ENCODE measurements at places on chromosomes 12 and 14.

DNA sequence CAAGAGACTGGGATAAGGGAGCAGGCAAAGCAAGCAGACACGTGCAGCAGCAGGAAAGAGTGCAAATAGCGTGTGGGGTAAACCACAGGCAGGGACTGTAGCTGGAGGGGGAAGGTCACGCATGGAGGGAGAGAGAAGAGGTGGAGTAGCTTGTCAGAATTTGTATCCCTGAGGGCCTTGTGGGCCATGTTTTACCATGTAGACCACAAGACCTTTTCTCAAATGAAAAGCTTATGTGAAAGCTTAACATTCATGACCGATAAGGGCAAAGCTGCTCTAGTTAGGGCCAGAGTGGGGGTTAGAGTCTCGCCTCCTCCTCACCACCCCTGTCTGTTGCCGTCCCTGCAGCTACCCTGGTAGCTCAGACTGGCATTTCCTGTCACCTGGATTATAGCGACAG, 152.9 kb upstream of the E2F7 start:
- no peak for DNase-seq

DNA sequence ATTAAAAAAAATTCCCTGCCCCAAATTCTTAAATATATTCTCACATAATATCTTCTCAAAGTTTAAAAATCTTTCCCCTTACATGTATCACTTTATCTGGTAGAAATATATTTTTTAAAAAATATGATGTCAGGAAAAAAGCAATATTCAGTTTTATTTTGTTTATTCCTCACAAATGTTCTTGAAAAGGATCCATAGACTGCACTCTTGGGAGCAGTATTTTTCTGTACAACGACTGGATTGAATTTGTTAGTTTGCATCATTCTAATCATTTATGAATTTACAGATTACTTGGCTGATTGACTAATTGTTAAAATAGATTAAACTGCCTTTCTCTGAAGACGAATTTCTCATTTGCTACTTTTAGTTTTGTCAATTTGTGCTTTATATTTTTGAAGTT, 468.1 kb upstream of the NOVA1 start:
- DNase-seq = no peak

GRCh38 chr12:112635036-112635435, 156.5 kb upstream of the RPH3A start:
- no peak for DNase-seq

GRCh38 chr12:112169161-112169872, 44.0 kb downstream of the TRAFD1 start:
- no peak for DNase-seq

DNA sequence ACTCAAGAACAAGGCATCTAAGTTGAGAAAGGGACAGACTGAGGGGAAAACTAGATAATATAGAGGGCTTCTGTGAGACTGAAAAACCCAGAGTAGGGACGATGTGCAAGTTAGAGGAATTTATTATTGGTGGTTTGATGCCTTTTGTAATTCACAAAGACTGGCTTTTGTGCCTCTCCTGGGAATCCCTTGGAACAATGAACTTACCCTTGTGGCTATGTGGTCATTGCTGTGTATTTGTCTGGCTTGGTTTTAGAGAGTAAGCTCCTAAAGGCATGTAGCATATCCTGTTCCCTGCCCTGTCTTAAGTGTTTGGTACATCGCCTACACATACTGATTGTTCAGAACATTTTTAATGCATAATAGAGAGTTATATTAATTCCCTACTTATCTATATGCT, 26.6 kb downstream of the DCN start:
- DNase-seq = no peak

DNA sequence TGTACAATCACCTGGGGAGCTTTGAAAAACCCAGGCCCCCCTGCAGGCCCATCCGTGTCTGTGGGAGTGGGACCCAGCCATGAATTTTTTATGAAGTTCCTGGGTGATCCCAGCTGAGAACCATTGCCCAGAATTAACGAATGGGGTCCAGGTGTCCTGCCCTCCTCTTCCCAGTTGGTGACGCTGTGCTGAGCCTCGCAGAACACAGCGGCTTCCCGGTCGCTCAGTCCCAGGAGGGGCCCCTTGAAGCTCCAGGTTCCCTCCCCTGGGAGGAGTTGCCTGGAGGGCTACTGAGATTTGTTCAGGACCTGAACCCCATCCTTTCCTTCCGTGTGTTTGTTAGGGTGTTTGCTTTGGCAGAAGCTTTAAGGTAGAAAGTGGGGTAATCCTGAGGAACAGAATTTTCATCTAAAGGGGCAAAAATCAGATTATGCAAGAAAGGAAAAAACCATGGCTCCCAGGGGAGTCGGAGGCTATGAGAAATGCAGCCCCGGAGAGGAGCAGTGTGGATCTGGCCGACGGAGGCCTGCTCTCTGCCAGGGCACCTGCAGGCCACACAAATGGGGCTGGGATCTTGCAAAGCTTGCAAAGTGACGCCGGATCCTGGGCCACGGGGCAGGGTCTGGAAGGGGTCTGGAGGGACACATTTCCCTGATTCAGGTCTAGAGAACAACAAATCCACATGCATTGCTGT, 164.7 kb upstream of the PRMT8 start:
- DNase-seq = no peak

DNA sequence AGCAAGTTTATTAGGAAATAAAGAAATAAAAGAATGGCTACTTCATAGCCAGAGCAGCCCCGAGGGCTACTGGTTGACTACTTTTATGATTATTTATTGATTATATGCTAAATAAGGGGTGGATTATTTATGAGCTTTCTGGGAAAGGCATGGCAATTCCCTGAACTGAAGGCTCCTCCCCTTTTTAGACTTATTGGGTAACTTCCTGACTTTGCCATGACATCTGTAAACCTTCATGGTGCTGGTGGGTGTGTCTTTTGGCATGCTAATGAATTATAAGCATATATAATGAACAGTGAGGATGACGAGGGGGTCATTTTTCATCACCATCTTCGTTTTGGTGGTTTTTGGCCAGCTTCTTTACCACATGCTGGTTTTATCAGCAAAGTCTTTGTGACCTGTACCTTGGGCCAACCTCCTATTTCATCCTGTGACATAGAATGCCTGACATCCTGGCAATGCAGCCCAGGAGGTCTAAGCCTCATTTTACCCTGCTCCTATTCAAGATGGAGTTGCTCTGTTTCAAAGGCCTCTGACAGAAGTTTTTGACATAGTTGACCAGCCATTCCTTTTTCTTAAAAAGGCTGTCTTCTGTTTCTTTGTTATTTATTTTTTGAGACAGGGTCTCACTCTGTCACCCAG, 11.1 kb upstream of the PTGES3 start:
- no peak for DNase-seq

DNA sequence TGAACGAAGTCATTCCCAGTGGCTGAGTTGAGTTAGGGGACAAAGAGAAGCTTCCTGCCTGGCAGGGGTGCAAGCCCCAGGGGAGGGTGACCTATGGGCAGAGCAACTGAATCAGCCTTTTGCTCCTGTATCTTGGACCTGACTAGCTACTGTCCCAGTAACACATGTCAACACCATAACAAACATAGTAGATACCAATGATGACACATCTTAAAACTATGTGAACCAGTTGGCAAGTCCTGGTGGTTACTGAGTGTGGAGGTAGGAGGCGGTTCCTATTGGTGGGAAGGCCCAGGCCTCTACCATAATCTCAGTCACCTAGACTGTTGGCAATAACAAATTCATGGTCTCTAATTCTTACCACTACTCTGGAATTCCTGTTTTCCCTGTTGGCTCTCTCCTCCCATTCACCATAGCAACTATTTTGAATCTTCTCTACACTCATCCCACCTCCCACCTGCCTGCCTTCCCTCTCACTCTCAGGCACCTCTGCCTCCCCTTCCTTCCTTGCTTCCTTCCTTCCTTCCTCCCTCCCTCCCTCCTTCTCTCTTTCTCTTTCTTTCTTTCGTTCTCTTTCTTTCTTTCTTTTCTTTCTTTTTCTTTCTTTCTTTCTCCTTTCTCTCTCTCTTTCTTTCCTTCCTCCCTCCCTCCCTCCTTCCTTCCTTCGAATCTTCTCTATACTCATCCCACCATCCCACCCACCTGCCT, 8.1 kb upstream of the P2RX7 start:
- no peak for DNase-seq

GRCh38 chr12:15880721-15881120, 1.5 kb upstream of the STRAP start:
- no peak for DNase-seq

DNA sequence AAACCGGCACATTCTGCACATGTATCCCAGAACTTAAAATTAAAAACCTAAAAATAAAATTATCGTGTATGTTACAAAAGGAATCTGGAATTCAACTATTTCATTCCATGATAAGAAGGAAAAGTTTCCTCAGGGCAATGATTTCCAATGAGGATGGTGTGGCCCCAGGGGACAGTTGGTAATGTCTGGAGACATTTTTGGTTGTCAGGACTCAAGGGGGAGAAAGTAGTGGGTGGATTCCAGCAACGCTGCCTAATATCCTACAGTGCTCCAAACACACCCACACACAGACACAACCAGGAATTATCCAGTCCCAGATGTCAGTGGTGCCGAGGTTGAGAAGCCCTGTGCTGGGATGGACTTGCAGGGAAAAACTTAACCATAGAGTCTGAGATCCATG, 228.3 kb downstream of the TMEM132D start:
- DNase-seq = no peak

DNA sequence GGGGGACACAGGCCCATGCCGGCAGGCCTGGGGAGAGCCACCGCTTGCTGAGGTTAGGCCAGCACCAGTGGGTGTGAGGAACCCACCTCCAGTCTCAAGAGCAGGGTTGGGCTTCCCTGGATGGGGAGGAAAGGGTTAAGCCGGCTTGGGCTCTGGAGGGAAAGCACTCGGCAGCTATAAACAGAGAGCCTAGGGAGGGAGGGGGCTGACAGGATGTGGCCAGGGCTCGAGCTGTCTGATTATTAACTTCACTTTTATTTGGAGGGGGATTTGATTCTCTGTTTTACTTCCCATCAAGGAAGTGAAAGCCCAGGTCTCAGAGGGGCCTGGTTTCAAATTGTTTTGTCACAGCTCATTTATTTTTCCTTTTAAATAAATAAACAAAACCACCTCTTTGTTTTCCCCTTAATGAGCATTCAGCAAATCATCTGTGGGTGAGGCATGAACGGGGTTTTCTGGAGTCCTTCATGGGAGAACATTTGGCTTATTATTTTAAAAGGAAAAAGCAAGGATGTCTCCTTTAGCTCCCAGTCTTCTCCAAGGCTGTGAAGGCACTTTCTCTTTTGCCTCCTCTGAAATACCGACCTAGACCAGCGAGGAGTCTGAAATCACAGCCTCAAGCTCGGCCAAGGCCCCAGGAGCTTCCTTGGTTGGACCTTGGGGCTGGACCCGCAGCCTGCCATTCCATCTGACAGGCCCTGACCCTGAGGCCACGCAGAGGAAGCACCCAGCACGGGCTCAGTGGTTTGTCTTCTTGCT, 21.9 kb upstream of the ZFP36L1 start:
- no peak for DNase-seq
